ENCODE measurements at places on chromosomes 13 and 19.

GRCh38 chr13:27728271-27728670, 64.0 kb upstream of the GSX1 start:
- no peak for DNase-seq

DNA sequence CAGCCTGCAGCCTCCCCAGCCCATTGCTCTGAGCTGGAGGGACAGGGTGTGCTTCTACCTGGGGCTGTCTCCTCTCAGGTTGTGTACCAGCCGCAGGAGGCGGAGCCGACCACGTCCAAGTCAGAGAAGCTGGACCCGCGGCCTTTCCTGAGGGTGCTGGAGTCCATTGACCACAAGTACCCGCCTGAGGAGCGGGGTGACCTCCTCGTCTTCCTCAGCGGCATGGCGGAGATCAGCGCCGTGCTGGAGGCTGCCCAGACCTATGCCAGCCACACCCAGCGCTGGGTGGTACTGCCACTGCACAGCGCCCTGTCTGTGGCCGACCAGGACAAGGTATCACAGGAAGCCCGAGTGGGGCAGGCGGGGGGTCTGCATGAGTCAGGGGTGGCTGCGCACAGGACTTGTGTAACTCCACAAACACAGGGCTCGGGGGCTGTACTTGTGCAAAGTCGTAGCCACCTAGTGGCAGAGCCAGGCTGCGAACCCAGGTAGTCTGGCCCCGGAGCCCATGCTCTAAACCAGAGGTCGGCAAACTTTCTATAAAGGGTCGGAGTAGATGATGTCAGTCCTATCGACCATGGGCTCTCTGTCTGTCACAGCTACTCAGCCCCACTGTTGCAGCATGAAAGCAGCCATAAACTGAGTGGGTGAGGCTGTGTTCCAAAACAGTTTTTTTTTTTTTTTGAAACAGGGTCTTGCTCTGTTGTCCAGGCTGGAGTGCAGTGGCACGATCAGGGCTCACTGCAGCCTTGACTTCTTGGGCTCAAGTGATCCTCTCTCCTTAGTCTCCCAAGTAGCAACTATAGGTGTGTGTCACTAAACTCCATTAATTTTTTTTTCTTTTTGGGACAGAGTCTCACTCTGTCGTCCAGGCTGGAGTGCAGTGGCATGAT, 8.9 kb downstream of the DHX34 start:
- DNase-seq: no peak

- no peak for DNase-seq
These were observed 36.7 kb upstream of the USPL1 start for GRCh38 chr13:30580852-30581502.

- DNase-seq: no peak
These were observed 31.3 kb downstream of the KCTD12 start for GRCh38 chr13:76854894-76855293.

- DNase-seq: peak; percentile 4
These were observed 48.6 kb upstream of the PCDH8 start for GRCh38 chr13:52896827-52897659.

- no peak for DNase-seq
These were observed 2.0 kb downstream of the RAB20 start for GRCh38 chr13:110559429-110559943.

DNA sequence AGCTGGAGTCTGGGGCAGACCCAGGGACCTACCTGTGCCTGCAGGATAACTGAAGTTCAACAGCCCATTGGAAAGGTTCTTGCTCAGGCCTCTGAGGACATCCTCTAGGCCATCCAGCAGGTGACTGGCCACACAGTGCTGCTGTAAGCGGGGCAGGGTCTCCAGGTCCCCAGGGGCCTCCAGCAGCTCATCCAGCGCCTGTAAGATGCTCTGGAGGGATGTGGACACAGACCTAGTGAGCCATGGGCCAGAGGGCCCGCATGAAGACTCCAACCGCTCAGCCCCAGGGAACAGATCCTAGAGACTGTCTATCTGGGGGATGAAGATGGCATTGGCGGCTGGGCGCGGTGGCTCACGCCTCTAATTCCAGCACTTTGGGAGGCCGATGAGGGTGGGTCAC, 14.0 kb downstream of the ADGRE2 start:
- no peak for DNase-seq

DNA sequence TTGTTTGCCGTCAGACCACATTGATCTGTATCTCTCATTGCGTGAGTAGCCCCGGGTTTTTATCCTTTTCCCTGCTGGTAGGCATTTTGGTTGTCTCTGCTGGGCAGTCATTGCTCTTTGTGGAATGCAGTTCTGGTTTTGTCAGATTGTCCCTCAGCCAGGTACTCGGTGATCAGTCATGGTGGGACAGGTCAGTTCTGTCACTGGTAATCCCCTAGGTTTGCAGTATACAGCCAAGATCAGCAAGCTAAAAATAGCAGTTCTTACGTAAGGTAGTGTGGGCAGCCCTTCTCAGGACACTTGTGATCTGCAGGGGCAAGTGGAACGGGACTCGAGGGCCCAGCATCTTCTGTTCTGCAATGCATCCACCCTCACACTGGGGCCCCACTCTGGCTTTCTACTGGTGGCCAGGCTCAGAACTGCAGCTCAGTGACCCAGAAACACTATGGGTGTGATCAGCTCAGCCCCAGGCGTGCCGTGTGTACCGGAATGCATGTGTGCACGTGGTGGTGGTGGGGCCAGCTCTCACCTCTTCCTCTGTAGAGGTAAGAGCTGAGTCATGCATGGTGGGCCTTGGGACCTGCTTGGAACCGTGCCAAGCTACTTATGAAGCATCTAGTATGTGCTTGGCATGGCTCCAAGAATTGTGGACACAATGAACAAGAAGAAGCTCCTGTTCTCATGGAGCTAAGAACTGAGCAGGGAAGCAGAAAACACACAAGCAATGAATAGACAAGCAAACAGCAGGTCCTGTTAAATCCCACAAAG, 6.3 kb downstream of the PLEKHF1 start:
- peak; percentile 96 for DNase-seq

DNA sequence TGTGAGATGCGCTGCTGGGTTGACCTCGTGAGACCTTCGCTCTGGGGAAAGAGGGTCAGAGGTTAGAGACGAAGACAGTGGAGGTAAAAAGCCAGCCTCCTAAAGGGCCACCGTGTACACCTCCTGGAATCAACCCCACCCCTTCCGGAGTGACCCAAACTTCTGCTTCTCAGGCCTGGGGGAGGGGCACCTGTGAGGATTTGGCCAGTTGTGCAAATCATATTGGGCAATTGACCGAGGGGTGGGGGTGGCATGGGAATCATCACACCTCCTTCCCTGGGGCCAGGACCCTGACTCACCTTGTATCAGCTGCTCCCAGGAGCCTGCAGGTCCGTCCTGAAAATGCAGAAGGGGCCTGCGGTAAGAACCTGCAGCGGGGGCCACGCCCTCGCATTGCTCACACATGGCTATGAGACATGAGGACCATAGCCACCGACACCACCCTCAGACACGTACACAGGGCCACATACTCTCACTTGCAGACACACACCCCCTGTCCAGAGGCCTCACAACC, 2.8 kb downstream of the TNFSF14 start:
- no peak for DNase-seq

All from activated CD4-positive, alpha-beta T cell treated with anti-CD3 and anti-CD28 coated beads, Interleukin-2, Interleukin-4, amounts not matched to agents 100 ng/mL and 50 ng/mL, durations not matched to agents 16 hours and 8 hours (primary cell).